Retinal pigment epithelial cell (primary cell): ENCODE measurements at places on chromosomes 2 and 18.
A peak's percentile ranks its signal among the peaks of the same experiment; 100 is the strongest.

GRCh38 chr18:59148192-59148591 is 8.5 kb downstream of the SEC11C start:
- no peak for DNase-seq

DNA sequence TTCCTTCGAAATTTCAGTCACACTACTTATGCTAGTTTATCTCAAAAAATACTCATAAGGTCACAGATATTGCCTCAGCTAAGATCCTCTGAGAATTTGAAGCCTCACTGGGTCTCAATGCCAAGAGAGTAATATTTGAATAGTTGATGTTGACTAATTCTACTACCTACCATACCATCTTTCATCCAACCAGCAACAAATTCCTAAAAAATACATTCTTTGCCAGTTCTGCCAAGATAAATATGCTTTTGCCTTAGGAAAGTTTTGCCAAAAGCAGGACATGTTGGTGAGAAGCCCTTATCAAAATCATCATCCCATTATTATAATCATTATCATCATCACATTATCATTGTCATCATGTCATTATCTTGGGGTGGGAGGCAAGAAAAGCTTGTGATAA is 544.6 kb upstream of the ZEB2 start:
- no peak for DNase-seq

DNA sequence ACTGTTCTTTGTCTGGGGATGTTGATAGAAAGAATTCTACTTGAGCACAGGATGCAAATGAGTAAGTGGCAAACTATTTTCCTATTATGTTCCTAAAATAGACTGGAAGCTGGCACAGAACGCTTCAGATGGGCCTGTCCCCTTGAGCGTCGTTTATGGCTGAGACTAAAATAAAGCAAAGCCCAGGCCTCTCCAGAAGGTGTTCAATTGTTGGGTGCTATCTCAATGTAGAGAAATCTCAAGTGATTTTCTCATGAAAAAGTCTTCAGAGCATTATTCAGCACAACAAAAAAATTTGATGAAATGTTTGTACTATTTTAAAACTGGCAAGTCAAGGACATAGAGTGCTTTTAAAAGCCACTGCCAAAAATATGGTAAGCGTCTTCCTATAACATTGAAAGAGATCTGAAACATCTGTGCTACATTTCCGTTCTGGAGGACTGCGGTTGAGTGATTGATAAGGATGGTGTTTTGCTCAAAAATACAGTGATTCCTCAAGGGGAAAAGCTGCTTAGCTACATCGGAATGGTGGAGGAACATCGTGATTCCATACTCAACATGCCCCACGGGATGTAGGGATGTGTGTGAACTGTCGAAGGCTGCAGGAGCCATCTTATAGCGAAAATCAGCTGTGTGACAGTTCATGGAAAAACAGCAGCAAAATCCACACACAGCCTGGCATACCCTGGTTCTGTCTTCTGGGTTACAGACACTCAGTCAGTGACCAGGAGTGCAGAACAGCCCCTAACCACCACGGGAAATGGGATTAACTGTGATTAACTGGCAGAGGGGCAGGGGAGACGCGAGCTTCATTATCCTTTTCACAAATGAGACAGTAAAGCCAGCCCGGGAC is 10.4 kb upstream of the LRRFIP1 start:
- no peak for DNase-seq

DNA sequence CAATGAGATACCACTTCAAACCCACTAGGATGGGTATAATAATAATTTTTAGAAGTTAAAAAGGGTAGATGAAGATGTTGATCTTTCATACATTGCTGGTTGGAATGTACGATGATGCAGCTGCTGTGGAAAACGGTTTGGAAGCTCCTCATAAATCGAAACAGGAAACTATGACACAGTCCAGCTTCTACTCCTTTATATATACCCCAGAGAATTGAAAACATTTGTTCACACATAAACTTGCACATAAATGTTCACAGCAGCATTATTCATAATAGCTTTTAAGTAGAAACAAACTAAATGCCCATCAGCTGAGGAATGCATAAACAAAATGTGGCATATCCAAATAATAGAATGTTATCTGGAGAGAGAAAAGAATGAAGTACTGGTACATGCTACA is 95.0 kb downstream of the STRADB start:
- no peak for DNase-seq

DNA sequence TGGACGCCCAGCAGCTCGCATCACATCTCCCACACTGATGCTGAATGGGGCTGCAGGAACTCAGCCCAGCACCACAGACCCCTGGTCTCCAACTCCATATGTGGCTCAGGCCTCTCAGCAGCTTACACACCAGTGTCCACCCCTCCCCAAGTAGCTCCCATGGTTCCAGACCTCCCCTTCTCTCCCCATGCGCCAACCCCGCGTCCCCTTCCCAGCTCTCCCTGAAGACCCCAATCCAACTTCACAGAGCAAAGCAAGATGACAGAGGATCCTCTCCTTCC is 188.9 kb downstream of the SH3BP4 start:
- DNase-seq, result no peak

DNA sequence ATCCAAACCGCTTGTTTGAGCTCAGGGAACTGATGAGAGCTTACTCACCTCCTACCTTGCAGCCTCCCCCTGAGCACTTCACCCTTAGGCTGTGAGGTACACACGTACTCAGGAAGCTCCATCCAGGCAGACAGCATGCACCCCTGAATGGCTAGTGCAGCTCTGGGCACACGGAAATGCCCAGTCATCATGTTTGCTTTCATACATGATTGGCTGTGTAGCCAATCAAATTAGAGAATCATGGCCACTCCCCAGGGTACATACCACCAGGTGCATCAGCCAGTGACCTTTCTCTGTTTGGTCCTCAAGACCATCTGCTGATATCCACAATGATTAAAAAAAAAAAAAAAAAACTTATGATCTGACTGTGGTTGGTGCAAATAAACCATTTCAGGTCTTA is 42.1 kb downstream of the RNF152 start:
- no peak for DNase-seq

GRCh38 chr18:79507076-79507545 is 111.4 kb downstream of the NFATC1 start:
- no peak for DNase-seq

- DNase-seq, result peak; percentile 5
Observed at GRCh38 chr18:30342675-30343074, 699.9 kb downstream of the DSC3 start.

DNA sequence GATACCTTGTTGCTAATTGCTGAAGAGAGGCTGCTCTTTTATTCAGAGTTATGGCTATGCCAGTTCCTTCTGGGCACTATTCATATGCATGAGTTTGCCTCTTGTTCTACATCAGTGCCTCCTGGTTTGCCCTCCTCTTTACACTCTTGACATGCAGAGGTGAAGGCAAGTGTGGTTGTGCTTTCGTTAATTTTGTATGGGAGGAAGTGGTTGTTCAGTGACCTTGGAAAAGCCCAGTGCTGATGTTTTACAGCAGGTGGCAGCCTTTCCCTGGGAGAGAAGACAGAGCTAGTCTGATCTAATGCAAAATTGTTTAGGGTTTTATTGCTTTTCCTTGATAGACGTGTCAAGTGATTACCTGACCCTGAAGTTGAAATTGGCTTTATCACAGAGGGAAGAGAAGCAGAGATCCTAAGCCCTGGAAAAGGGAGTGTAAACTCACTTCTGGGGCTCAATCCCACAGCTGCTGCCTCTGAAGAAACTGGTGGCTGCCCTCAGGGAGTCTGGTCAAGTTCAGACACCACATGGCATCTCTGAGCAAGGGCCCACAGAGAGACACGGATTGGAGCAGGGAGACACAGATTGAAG is 30.5 kb upstream of the VPS54 start:
- peak; percentile 38 for DNase-seq

- DNase-seq, result no peak
Observed at GRCh38 chr2:230019742-230020141, 49.0 kb downstream of the SLC16A14 start.

- DNase-seq, result no peak
Observed at GRCh38 chr2:174392706-174393105, 2.8 kb upstream of the SCRN3 start.

DNA sequence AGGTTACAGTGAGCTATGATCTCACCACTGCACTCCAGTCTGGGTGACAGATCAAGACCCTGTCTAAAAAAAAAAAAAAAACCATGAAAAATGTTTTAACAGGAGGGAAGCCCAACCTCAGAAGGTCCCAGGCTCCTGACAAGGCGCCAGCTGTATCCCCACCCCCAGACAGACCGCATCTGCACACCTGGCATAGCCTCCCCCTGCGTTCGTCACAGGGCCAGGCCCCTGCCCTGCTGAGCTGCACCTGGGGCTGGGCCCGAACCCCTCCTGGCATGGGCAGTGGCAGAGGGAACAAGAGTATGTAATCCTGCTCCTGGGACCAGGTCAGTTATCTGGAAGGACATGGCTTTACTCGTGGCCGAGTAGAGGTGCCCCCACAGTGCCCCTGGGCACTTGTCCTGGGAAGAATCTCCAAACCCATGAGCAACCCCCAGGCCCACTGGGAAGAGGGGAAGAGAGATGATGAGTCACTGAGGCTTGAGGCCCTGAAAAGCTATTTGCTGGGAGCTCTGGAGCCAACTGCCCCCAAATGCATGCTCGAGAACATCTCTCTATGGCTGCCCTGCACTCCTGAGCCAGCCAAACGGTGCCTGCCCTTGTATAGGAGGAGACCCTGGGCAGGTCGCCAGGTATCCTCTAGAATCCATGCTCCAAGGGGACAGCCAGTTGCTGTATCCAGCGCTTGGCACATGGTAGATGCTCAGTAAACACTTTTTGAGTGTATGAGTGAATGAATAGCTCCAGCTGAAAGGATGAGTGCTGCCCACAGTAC is 265.5 kb downstream of the ATAD2B start:
- no peak for DNase-seq

- DNase-seq, result no peak
Observed at GRCh38 chr2:20448246-20448976, 1.5 kb downstream of the RHOB start.

DNA sequence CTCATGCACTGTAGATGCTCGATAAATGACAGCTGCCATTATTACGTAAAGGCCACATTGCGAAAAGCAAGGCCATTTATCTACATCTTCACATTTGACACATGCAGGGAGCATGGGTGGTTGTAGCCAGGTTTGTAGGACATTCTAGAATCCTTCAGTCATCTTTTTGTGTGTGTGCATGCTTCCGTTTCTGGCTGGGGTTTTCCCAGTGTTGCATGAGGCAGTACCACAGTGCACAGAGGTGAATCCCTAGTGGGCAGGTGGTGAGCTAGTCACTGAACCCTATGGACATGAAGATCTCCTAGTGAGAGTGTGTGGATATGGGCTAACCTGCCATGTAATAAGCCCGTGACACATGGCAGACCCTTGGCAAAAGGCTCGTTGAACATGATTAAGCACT is 151.8 kb upstream of the SLC14A2 start:
- no peak for DNase-seq
